ENCODE measurements at places on chromosomes 12 and 14.

- no peak overlapping the region for H3K27ac ChIP-seq
- no peaks in the 10 kb centered on the region for H3K36me3 ChIP-seq
- no peaks in the 10 kb centered on the region for H3K27me3 ChIP-seq
- no peaks in the 10 kb centered on the region for H3K4me1 ChIP-seq
Observed at GRCh38 chr12:120489018-120489417, 6.9 kb upstream of the DYNLL1 start.

DNA sequence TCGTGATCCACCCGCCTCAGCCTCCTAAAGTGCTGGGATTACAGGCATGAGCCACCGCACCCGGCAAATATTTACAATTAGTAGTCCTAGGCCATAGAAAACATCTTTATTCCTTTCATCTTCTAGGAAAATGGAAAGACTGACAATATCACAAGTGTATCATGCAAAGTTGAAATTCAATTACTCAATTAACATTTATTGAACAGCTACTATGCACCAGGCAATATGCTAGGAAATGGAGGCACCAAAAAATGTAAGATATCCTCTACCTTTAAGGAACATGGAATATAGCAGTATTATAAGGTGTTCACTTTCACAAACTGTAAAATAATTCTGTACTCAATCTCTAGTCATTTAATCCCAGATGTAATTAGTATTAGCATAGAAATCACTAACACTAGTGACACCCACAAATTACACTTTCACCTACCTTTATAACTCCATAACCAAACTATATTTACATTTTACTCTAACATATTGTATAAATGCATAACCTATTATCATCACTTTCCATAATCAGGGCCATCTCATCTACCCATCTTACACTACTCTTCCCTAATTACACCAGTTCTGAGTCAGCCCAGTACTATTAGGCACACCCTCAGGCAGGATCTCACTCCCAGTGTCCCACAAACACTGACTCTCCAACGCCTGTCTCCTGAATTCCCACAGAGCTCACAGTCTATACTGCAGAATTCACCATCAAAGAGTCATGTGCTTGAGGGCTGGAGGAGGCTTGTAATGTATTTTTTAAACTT lies 10.4 kb downstream of the CORO1C start:
- H3K4me1 ChIP-seq, result peaks cover 2% of the 10 kb centered on the region
- no peak for DNase-seq
- H3K27ac ChIP-seq, result no peak overlapping the region

GRCh38 chr12:116159593-116160200 lies 117.8 kb downstream of the MED13L start:
- H3K27ac ChIP-seq, result no peak overlapping the region
- no peaks in the 10 kb centered on the region for H3K36me3 ChIP-seq
- H3K4me3 ChIP-seq, result no peak overlapping the region

DNA sequence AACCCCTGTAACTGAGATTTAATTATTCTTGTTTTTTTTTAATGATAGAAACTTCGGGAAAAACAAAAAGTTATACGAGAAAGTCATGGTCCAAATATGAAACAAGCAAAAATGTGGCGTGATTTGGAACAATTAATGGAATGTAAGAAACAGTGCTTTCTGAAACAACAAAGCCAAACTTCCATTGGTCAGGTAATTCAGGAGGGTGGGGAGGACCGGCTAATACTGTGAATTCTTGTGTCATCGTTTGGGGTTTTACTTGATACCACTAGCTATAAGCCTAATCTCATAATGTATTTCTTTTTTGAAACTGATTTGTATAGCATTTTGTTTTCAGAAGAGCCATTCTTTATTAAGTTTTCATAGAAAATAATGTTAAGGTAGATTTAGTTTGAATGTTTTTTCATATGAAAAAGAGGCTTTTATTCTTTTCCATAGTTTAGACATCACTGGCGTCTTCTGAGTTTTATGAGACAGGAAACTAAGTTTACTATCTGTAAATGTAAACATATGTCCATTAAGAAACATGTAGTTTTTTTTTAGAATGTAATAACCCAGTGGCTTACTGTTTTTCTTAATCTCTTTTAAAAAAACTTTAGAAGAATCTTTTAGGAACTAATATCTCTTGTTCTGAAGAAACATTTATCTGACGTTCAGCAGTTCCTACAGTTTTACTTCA lies 62.9 kb upstream of the ATP2A2 start:
- H3K27ac ChIP-seq, result no peak overlapping the region
- H3K36me3 ChIP-seq, result peaks cover 2% of the 10 kb centered on the region
- DNase-seq, result no peak
- no peak overlapping the region for H3K4me3 ChIP-seq
- no peaks in the 10 kb centered on the region for H3K4me1 ChIP-seq

DNA sequence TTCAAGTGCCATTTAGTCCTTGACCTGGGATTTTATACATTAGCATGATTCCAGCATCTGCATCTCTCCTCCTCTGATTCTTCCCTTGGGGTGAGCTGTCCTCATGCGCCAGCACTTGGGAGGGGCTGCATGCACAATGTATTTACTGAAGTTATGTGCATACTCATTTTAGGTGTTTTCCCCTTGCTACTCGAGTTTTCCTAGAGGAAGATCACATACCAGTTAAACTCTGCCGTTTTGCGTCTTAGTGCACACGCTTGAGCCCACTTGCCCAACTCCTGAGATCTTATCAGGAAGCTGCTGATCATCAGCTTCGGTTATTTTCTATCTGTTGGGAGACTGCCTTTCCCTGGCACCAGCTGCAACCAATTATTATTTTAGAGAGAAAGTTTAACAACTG lies 78.8 kb downstream of the C14orf132 start:
- DNase-seq, result no peak
- no peaks in the 10 kb centered on the region for H3K36me3 ChIP-seq
- H3K27me3 ChIP-seq, result no peaks in the 10 kb centered on the region

DNA sequence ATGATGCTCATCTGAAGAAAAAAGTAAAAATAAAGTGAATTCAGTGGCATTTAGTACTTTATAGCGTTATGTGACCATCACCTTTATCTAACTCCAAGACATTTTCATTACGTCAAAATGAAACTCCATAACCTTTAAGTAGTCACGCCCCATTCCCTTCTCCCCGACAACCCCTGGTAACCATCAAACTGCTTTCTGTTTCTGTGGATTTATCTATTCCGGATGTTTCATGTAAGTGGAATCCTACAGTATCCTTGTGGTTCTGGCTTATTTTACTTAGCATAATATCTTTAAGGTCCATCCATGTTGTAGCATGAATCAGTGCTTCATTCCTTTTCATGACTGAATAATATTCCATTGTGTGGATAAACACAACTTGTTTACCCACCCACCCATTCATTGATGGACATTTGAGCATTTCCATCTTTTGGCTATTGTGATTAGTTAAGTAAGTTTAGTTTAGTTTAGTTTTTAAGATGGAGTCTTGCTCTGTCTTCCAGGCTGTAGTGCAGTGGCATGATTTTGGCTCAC lies 18.5 kb upstream of the MAP1LC3B2 start:
- no peaks in the 10 kb centered on the region for H3K36me3 ChIP-seq
- peaks cover 9% of the 10 kb centered on the region for H3K4me1 ChIP-seq
- no peaks in the 10 kb centered on the region for H3K27me3 ChIP-seq
- no peak overlapping the region for H3K27ac ChIP-seq
- no peak overlapping the region for H3K4me3 ChIP-seq

GRCh38 chr12:115351514-115352077 lies 667.6 kb upstream of the TBX3 start:
- no peak for DNase-seq
- H3K27ac ChIP-seq, result no peak overlapping the region
- H3K27me3 ChIP-seq, result no peaks in the 10 kb centered on the region
- no peak overlapping the region for H3K4me3 ChIP-seq
- H3K4me1 ChIP-seq, result no peaks in the 10 kb centered on the region
- no peaks in the 10 kb centered on the region for H3K36me3 ChIP-seq

GRCh38 chr14:95776798-95777534 lies 63.0 kb upstream of the TCL1A start:
- H3K4me3 ChIP-seq, result no peak overlapping the region
- H3K27me3 ChIP-seq, result no peaks in the 10 kb centered on the region
- no peaks in the 10 kb centered on the region for H3K36me3 ChIP-seq
- no peak overlapping the region for H3K27ac ChIP-seq
- no peak for DNase-seq

Measured in kidney (tissue), 22 donors.